ENCODE measurements at places on chromosomes 11 and 22.

DNA sequence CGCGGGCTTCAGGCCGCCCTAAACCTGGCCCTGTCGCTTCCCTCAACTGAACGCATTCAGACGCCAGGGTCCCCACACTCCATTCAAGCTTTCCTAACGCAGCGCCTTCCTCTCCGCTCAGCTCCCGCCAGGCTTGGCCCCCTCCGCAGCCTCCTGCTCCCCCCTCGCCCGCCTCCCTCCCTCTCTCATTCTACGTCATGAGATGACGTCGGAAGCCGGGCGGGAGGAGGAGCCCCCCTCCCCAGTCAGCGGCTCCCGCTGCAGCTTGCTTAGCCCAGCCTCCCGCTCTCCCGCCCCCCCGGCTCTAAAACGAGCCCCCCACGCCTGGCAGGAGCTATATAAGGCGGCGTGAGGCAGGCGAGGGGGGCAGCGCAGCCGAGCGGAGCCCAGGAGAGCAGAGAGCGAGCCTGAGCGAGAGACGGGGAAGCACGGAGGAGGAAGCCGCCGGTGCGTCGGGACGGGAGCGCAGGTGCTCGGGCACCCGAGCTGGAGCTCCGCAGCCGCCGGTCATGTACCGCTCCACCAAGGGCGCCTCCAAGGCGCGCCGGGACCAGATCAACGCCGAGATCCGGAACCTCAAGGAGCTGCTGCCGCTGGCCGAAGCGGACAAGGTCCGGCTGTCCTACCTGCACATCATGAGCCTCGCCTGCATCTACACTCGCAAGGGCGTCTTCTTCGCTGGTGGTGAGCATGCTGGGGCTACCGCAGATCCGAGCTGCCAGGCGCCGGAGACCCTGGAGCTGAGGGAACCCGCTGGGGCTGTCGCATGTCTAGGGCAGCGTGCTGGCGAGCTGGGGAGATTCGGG, at the start of gene NPAS4:
Gene NPAS4, plus strand, starts transcription at position 365 of the 806 bp plus-strand sequence. Its CDS starts 145 bp downstream, at position 510.
- DNase-seq: no peak

GRCh38 chr22:25027959-25028840, 75.7 kb downstream of the KIAA1671 start:
- no peak for DNase-seq

- DNase-seq: no peak
Measured at GRCh38 chr11:134612140-134613030, 200.3 kb upstream of the B3GAT1 start.

GRCh38 chr22:23289851-23290724, 109.8 kb downstream of the BCR start:
- DNase-seq: no peak

- DNase-seq: no peak
Measured at GRCh38 chr11:12691473-12691872, 17.3 kb downstream of the TEAD1 start.

DNA sequence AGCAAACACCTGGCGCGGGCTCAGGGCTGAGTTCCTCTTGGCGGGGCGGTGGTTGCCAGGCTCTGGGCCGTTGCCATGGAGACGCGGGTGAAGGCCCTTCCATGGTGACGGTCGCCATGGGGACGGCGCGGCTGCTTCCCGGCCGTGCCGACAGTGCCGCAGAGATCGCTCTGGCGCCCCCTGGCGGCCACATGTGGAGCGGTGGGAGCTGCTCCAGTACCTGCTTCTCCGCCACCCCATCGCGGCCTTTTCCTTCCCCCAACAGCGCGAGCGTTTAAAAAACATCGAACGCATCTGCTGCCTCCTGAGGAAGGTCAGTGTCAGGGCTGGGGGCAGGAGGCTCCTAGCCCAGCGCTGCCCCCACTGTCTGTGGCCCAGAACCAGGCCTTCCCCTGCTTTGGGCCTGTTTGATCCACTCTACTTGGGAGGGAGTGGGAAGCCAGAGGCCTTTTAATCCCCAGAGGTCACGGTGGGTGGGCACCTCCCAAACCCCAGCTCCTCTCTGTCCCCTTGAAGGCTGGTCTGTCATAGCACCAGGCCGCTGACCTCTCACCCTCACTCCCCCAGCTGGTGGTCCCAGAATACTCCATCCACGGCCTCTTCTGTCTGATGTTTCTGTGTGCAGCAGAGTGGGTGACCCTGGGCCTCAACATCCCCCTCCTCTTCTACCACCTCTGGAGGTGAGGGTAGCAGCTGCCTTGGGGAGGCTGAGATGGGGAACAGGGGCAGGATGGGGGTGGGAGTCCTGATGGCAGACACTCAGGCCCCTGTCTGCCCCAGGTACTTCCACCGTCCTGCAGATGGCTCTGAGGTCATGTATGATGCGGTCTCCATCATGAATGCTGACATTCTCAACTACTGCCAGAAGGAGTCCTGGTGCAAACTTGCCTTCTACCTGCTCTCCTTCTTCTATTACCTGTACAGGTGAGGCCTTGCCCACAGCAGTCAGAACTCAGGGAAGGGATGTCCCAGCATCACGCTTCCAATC, 4.8 kb downstream of the CNIH2 start:
- DNase-seq: peak; percentile 95
